ENCODE measurements at places on chromosomes 7 and 10.

GRCh38 chr7:69398986-69399385 lies 199.3 kb upstream of the AUTS2 start:
- DNase-seq: no peak

- no peak for DNase-seq
Observed at GRCh38 chr10:12568391-12569009, 219.2 kb downstream of the CAMK1D start.

DNA sequence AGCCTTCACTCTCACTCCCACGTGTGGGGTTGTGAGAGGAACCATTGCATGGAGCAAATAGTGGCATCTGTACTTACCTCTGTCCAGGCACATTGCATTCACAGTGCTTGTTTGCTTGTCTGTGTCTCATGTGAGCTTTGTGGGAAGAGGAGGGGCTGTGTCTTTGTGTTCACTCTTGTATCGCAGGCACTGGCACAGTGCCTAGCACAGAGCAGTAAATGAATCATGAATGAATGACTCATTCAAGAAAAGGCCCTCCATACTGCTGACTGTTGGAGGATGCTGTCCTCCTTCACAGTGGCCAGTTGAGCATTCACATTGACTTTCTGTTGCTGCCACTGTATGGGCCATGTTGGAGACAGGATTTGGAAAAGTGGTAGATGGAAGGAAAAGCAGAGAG lies 125.3 kb downstream of the SORCS3 start:
- DNase-seq: no peak

GRCh38 chr7:15345216-15345615 lies 216.6 kb downstream of the AGMO start:
- no peak for DNase-seq

DNA sequence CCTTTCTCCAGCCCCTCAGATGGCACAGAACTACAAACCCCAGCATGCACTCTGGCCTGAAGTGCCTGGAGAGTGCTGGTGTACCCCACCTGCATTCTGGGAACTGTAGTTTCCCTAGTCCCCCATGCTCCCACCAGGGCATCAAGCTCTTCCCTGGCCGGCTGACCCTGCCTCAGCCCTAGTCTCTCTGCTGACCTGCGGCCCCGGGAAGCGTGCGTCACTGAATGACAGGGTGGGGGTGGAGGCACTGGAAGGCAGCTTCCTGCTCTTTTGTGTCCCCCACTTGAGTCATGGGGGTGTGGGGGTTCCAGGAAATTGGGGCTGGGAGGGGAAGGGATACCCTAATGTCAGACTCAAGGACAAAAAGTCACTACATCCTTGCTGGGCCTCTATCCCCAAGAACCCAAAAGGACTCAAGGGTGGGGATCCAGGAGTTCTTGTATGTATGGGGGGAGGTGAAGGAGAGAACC lies 2.1 kb downstream of the NOS3 start:
- DNase-seq: no peak

GRCh38 chr7:28364082-28364481 lies 48.2 kb upstream of the CREB5 start:
- DNase-seq: no peak

GRCh38 chr7:42125321-42125720 lies 111.7 kb downstream of the GLI3 start:
- DNase-seq: no peak

- DNase-seq: no peak
Observed at GRCh38 chr10:89241026-89241425, 10.5 kb downstream of the LIPA start.

DNA sequence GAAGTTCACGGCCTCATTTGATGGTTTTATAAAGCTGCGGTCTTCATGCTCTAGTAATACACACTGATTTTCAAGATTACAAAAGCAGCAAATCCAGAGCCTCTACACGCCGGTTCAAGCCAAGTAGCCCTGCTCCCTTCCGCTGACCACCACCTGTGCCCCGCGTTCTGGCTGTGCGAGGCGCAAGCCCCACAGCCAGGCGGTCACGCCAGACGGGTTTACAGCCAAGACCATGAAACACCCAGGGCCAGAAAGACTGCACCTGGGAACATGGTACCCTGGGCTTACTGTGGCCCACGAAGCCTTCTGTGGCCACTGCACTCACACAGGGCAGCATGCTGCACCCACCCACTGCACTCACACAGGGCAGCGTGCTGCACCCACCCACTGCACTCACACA lies 33.6 kb downstream of the GPER1 start:
- no peak for DNase-seq

DNA sequence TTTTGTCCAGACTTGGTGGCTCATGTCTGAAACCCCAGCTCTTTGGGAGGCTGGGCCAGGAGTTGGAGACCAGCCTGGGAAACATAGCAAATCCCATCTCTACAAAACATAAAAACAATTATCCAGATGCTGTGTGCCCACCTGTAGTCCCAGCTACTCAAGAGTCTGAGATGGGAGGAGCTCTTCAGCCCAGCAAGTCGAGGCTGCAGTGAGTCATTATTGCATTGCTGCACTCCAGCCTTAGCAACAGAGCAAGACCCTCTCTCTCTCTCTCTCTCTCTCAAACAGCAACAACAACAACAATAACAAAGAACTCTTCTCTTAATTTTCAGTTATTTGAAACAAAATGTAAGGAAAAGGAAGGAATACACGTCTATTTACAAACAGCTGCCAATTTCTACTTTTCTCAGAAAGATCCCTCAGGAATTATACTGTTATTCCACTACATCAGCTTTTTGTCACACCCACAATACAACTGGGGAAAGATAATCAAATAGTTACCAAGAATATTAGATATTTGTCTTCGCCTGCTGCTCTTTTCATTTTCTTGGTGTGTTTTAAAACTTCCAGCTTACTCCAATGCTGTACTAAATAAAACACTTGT lies 5.1 kb upstream of the TSPAN12 start:
- DNase-seq: no peak

- no peak for DNase-seq
Observed at GRCh38 chr7:87715545-87715944, 87.3 kb downstream of the RUNDC3B start.

GRCh38 chr10:28858646-28859045 lies 181.3 kb downstream of the BAMBI start:
- no peak for DNase-seq

DNA sequence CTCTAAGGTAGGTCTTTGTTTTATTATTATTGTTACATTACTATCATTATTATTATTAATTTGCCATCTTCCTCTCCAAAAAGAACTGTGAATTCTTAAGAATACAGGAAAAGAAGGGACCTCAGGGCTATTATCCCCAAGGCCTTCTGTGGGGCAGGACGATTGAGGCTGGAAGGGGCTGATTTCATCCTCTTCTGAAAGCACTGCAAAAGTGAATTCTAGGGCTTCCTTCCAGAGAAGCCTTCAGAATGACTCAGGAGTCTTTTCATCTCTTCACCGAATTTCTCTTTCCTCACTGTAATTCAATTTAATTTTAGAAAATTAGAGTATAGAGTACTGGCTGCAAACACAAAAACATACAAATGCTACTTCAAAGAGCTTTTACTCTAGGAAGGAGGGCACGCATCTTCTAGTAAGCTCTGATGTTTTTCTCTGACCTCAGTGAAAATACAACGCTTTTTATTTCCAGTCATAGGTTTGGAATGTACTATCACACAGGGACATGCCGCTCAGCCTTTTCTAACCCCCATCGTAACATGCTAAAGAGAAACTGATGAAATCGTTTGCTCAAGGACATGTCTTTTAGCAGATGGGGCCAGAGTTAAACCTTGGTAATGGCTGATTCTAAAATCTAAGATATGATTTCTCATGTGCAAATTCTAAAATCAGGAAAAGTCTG lies 280.2 kb upstream of the PITRM1 start:
- no peak for DNase-seq

- DNase-seq: no peak
Observed at GRCh38 chr10:89062861-89063260, 72.3 kb downstream of the FAS start.

- DNase-seq: no peak
Observed at GRCh38 chr10:33631991-33632390, 297.5 kb upstream of the NRP1 start.

DNA sequence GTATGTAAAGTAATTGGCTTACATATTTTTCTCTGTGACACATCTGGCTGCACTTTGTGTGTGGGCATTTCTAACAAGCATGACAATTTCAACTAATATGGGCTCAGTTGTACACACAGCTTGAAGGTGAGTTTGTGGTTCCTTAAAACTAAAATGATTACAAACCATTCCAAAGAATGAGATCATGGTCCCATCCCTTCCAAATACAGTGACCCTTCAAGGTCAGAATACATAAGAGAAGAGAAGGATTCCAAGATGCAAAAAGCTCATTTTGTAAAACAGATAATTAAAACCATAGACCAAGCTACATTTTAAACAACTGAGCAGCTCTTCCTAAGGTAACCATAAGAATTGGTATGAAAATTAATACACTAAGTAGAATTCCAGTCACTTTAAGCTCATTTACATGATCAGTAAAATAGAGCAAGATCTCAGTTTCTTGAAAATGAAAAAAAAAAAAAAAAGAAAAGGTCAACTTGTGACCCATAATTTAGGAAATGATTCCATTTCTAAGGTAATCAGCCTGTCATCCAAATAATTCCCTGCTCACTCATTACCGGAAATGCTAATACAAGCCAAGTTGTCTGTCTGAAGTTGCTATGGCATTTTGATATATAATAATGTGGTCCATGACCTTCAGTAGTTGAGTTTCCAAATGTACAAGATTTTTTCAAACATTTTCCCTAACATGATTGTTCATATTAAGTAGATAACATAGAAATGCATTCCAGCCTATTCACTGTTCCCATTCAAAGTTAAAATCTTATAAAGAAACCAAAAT lies 688.5 kb downstream of the PARD3 start:
- no peak for DNase-seq

- DNase-seq: no peak
Observed at GRCh38 chr10:43230101-43230908, 36.6 kb downstream of the RASGEF1A start.
